ENCODE measurements at places on chromosomes 2 and 18. TPM values are rescaled to one million over a fixed set of nuclear protein-coding genes. Genes with fewer than 3 reads are reported as not detected.

Gene AKAIN1
- not detected for total RNA-seq

Gene MTERF4
- total RNA-seq, result 34.6 TPM

- H3K4me1 ChIP-seq, result no peaks in the 10 kb centered on the region
- no peaks in the 10 kb centered on the region for H3K27me3 ChIP-seq
- H3K4me3 ChIP-seq, result no peak overlapping the region
- H3K27ac ChIP-seq, result no peak overlapping the region
Measured at GRCh38 chr2:74401891-74402290, 19.5 kb downstream of the C2orf81 start.

- peaks cover 33% of the 10 kb centered on the region for H3K27me3 ChIP-seq
- peak; percentile 9 for DNase-seq
- no peak overlapping the region for H3K4me3 ChIP-seq
- H3K27ac ChIP-seq, result no peak overlapping the region
- no peaks in the 10 kb centered on the region for H3K36me3 ChIP-seq
Measured at GRCh38 chr2:71469403-71470398, 16.3 kb downstream of the DYSF start.

DNA sequence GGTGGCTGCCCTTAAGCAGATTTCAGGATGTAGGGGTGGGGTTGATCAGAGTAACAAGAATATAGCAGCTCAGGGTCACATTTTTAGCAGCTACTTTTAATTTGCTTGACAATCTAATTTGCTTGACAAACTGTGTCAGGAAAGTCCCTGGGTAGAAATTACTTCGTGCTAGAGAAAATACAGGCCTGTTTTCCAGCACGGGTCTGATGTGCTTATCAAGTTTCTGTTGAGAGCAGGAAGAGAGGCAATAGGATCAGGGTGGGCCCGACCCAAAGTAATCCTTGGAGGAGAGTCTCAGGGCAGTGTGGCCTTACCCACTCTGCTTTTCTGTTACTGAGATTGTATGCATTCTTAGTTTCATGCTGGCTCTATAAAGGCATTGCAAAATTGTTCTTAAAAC lies 221.5 kb downstream of the TSN start:
- no peaks in the 10 kb centered on the region for H3K27me3 ChIP-seq
- DNase-seq, result no peak
- no peak overlapping the region for H3K4me3 ChIP-seq

DNA sequence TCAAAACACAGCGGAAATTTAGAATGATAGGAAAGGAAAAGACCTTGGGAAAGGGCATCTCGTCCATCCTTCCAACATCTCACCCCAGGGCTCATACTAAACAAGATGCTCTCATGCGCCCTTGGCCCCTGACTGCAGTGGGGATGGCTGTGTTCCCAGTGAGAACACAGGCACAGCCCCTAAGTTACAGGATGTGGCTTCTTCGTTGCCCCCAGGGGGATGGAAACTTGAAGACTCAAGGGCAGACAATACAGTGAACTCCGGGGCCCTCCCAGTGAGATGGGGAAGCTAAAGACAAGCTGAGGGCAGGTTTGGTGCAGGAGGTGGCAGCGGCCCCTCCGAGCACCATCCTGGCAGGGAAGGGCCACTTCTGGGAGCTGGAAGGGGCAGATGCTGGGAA lies 139.7 kb downstream of the INO80D start:
- H3K4me1 ChIP-seq, result peaks cover 4% of the 10 kb centered on the region
- H3K4me3 ChIP-seq, result no peak overlapping the region
- H3K36me3 ChIP-seq, result no peaks in the 10 kb centered on the region
- no peaks in the 10 kb centered on the region for H3K27me3 ChIP-seq

DNA sequence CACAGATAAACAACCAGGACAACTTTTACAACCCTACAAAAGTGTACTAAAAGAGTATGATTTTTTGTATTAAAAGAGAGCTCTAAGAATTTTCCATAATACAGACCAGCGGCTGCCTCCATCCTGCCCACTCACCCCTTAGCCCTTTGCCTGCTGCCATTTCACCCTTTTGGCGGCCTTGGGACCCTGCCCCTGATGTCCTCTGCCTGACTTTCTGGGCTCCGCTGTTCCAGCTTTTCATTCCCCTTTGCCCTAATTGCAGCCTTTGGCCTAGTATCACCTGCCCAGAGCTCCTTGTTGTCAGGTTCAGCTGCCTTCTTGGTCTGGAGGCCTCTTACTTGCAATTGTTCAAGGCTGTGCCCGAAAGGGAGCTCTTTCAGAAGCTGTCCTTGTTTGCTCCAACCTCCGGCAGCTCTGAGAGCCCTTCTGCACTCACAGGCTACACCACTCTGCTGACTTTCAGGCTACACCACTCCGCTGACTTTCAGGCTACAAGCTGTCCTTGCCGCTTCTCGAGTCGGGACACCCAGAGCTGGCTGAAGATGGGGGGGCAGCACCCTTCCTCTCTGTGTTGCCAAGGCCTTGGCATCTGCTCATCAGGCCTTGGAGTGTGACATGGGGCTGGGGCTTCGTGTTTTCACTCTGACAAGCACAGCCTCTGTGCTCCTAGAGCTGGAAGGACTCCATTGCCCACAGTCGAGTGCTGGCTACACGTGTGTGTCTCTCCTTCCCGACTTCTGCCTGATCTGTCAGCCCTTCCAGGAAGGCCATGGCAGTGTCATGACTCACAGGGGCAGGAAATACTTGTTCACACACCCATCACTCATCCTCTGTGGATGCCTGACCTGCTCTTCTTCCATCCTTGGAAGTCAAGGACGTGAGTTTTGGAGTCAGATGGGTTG lies 43.1 kb upstream of the HDAC4 start:
- DNase-seq, result no peak
- H3K4me3 ChIP-seq, result no peak overlapping the region
- peaks cover 23% of the 10 kb centered on the region for H3K4me1 ChIP-seq

Data from upper lobe of right lung (tissue), 1 donor.